CD4-positive, alpha-beta T cell treated with Interleukin-4 for 4 hours (primary cell): ENCODE measurements at places on chromosomes 4 and X.

GRCh38 chr4:141580523-141580922, 55.9 kb upstream of the IL15 start:
- DNase-seq: no peak

DNA sequence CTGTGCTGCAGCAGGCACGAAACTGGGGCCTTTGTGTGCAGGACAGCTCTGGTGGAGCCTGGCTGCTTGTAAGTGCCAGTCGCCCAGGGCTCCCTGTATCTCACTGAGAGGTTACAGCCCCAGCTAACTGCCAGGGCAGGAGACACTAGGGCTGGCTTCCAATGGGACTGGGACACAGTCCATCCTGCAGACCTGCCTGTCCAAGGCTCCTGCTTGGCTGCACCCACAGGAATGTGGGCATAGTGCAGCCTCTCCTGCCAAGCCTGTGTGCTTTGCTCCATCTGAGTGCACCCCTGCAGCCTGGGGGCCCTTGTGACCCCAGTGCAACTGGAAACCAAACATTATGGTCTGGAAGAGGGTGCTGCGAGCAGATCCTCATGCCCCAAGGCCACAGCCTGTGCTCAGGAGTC, 144.0 kb downstream of the ADAM29 start:
- no peak for DNase-seq

DNA sequence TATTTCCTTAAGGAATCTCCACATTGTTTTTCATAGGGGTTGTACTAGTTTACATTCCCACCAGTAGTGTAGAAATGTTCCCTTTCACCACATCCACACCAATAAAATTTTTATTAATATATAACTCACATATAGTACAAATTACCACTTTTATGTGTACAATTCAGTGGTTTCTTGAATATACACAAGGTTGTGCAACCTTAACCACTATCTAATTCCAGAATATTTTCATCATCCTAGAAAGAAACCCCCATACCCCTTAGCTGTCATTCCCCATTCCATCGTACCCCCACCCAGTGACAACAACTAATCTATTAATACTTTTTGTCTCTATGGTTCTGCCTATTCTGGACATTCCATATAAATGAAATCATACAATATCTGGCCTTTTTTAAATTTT, 108.3 kb upstream of the USP9X start:
- DNase-seq: no peak

GRCh38 chrX:11533199-11533651, 132.5 kb downstream of the ARHGAP6 start:
- peak; percentile 70 for DNase-seq

DNA sequence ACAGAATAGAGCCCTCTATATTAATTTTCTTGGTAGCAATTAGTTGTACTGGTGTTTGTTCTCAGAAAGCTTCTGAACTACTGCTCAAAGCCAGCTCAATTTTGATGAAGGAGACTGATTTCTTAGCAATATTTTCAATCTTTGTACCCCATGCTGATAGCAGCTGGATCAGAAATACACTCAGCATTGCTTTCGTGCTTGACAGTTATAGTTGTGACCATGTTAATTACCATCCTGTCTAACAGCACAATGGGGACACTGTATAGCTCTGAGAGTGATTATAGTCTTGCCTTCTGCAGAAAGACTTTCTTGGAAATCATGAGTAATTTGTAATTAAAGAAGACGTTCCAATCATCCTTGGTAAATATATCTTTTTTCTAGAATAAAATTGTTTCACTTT, 79.7 kb upstream of the GNPDA2 start:
- no peak for DNase-seq

- no peak for DNase-seq
These were observed 14.5 kb downstream of the TMEM131L start for GRCh38 chr4:153480704-153481103.

DNA sequence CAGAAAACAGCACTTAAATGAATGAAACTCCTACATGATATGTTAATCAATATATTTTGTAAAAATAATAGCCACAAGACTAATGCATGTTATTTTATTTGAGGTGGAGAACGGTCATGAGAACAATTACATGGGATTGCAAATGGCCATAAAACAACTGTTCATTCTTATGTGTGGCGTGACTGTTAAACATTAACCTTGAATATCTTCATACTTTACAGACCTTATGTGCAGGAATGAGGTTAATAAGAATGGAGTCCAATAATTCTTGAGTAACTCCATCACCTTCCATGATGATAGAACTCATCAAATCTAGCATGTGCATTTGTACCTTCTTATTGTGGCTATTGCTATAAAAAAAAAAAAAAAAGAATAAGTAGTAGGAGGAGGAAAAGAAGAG, 55.3 kb downstream of the PDS5A start:
- DNase-seq: no peak

DNA sequence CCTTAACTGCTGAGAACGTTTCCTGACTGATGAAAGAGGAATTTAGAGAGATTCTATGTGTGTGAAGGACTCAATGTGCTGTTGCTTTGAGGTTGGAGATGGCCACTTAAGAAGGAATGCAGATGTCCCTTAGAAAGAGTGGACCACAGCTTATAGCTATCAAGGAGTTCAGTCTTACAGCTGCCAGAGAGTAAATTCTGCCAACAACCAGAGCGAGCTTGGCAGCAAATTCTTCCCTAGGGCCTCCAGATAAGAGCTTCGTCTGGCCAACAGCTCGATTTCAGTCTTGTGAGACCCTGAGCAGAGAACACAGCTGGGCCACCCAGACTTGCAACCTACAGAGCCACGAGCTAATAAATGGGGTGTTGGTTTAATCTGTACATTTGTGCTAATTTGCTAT, 21.8 kb downstream of the MID1 start:
- no peak for DNase-seq
